ENCODE measurements at places on chromosomes 16 and 17. TPM values are rescaled to one million over a fixed set of nuclear protein-coding genes. Genes with fewer than 3 reads are reported as not detected.

Gene CCR7
- 0.39 TPM for polyA plus RNA-seq

Gene PDE6G
- 3.9 TPM for polyA plus RNA-seq

Gene PYDC1
- polyA plus RNA-seq, result 2.1 TPM

Gene DNAH2
- 4.3 TPM for polyA plus RNA-seq

Gene GP1BA
- polyA plus RNA-seq, result 0.92 TPM

Gene VASN
- 13.7 TPM for polyA plus RNA-seq

Gene P2RX5
- 26.3 TPM for polyA plus RNA-seq

Gene AMZ2
- 63.5 TPM for polyA plus RNA-seq

Gene TPSD1
- polyA plus RNA-seq, result 0.49 TPM

Gene ALOX12
- polyA plus RNA-seq, result 1.9 TPM
